Left colon (tissue), 2 donors: ENCODE measurements at places on chromosomes 12 and 14. TPM values are rescaled to one million over a fixed set of nuclear protein-coding genes. Genes with fewer than 3 reads are reported as not detected.

Gene GARIN6
- total RNA-seq = not detected

Gene PWP1
- 20.6 TPM for total RNA-seq

Gene ARMH4
- total RNA-seq = 0.82 TPM

Gene REP15
- 53.9 TPM for total RNA-seq

Gene NRL
- 1.5 TPM for total RNA-seq
